ENCODE measurements at places on chromosomes 4 and X. TPM values are rescaled to one million over a fixed set of nuclear protein-coding genes. Genes with fewer than 3 reads are reported as not detected.

DNA sequence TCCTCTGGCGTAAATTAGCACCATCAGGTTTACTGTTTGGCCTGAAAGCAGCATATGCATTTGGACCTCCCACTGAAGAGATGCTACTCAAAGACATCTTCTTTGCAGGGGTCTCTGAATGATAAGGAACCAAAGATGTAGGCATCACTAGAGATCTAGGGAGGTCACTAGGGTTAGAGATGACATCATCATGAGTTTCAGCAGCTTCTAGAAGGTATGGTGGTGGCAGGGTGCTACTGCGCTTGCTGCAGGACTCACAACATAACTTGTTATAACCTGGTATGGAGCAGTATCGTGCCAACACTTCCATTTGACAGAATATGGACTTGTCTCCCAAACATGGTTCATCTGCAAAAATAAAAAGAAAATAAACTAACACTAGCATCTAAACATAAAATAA is 251.6 kb downstream of the NPFFR2 start:
- DNase-seq, result no peak

- DNase-seq, result no peak
These were observed 53.4 kb downstream of the LDB2 start for GRCh38 chr4:16844816-16845586.

GRCh38 chr4:152021788-152022438 is 261.1 kb upstream of the GATB start:
- no peak for DNase-seq

GRCh38 chrX:20352935-20353336 is 86.2 kb upstream of the RPS6KA3 start:
- no peak for DNase-seq

GRCh38 chr4:102348701-102349100 is 3.4 kb upstream of the SLC39A8 start:
- no peak for DNase-seq

DNA sequence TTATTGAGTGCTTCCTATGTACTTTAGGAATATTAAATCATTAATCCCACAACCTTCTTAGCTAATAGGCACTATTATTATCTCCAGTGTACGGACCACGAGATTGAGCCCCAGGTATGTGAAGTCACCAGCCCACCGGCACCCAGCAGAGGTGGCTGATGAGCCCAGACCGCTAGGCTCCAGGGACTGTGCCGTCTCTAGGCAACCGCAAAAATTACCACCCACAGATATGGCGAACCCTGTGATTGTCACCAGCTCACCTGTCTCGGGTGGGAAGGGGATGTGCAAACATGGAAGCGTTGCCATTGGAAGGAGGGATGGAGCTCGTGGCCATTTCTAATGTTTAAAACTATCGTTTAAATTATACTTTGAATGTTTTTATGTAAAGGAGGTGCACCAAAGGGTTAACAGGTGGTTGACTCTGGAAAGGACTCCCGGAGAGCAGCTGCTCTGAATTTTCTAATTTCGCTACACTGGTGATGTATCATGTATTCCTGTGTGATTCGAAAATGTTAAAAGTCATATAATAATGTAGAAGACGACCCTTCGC is 21.0 kb upstream of the JAKMIP1 start:
- no peak for DNase-seq

GRCh38 chrX:8288590-8288989 is 117.5 kb upstream of the VCX2 start:
- no peak for DNase-seq

DNA sequence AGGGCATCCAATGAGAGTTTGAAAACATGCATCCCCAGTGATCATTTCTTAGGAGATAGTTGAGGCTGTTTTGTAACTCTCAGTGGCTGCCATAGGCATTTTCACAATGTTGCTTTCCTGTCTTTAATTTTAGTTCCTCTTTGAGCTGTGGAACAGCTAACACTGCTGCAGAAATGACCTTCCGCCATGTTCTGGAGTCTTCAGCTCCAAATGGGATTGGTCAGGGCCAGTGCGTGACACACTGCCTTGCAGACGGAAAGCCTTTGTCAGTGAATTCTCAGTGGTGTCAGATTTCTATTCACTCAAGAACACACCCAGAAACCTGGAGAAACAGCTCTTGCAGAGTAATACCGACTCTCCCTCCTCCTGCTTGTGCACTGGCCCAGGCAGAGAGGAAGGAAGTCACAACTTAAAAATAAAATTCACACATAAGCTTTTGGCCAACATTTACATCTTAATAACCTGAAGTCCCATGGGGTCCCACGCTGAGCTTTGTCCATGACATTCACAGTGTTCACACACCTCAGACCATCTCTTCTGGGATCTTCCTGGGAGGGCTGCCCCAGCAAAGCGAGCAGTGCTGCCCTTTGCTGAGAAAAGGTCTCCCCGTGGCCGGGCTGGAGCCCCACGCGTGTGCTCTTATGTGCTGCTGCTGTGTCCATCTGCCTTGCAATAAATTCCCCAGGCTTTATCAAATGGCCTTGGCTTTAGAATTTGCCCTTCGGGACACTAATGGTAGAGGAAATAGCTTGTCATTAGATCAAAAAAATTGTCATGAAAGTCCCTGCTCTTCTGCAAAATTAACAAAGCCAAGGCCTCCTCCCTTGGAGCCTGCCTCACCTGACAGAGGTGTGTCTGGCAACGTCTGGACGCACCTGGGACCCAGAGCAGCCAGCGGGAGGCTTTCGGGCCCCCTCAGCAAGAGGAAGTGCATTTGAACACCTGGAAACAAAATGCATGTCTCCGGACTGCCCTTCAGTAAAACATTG is 126.8 kb downstream of the IRF2 start:
- DNase-seq, result peak; percentile 59

DNA sequence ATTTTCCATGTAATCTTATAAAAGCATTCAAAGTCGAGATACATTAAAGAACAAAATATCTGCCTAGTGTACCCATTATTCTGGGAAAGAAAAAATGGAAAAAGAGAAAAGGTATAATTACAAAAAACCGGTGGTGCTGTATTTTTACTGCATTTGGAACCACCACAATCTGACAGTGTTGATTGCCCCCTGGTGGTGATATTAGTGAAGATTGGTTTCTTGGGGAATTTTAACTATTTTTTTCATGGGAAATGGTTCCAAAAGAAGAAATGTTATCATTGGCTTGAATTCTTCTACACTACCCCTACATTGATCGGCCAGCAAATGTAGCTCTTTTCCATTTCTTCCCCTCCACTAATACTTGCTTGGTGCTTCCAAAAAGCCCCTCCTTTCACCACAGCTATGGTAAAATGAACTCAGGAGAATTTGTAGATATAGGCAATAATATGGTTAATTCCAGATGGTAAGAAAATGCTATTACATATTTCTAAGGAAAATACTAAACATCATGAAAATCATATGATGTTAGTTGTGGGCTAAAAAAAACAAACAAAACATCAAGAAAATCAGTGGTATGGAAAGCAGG is 50.0 kb downstream of the COX18 start:
- no peak for DNase-seq

Gene AMBN
- not detected for total RNA-seq

Gene MAGED4B
- 88.7 TPM for total RNA-seq

Gene SERPINA7
- not detected for total RNA-seq

Gene UGDH
- total RNA-seq, result 97.5 TPM

Gene ENOX2
- 13.8 TPM for total RNA-seq

Gene ADRA2C
- total RNA-seq, result 21.8 TPM

Measured in WTC11 (cell line).